ENCODE measurements at places on chromosomes 6 and 20.

DNA sequence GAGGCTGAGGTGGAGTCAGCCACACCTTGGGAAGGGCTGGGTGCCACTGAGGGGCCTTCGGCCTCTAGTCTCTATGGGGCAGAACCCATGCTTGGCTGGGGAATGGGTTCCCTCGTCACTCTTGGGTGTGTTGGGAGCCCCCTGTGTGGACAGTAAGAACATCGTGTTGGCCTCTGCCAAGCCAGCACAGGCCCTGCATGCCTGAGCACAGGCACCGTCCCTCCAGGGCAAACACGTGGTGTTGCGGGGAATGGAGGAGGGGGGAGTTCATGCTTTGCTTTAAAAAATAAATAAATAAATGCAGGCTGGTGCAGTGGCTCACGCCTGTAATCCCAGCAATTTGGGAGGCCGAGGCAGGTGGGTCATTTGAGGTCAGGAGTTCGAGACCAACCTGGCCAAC is 63.0 kb downstream of the EZR start:
- DNase-seq, result no peak

DNA sequence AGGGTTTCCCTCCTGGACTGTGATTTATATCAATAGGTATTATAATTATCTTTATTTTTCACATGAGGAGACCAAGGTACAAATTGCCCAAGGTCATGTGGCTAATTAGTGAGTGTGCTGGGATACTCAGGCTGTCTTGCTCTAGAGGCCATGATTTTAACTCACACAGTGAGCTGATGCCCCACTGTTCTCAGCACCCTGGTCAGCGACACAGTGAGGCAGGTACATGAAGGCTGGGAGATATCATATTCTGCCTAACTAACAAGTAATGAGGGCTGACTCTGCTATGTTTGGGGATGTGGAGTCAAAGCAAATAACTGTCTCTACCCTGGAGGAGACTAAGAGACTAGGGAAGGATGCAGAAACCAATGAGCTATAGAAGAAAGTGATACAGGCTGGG is 501.1 kb downstream of the PTPRT start:
- peak; percentile 3 for DNase-seq

DNA sequence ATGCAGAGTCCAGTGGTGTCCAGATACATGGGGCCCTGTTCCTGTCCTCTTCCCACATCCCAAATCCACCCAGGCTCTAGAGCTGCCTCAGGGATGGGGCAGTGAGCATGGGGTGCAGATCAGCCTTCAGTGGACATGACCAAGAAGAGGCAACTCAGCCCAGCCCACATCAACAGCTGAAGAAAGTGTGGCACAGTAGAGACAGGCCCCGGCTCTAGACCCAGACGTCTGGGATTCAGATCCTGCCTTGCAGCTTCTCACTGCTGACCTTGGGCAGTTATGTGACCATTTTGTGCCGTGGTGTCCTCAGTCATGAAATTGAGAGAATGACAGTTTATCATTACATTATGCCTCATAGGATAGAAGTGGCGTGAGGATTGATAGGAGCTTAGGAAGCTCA is 54.6 kb upstream of the CST7 start:
- DNase-seq, result no peak

GRCh38 chr6:145977881-145978280 is 13.7 kb upstream of the SHPRH start:
- no peak for DNase-seq

DNA sequence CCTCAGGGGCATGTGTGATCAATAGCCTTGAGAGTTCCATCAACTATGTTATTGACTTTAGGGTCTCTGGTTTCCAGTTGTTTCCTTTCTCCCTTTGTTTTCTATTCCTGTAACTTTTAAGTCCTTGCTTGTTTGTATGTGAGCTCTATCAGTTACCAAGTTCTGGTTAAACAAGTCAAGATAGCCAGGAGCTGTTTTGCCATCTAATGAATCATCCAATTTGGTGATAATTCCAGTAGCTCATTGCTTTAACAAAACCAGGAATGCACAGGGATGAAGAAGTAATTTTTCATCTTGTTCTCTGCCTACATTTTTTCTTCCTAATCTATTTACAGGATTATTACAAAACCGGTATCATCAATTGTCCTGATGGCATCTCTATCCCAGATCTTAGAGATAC is 36.5 kb downstream of the KCTD20 start:
- no peak for DNase-seq

DNA sequence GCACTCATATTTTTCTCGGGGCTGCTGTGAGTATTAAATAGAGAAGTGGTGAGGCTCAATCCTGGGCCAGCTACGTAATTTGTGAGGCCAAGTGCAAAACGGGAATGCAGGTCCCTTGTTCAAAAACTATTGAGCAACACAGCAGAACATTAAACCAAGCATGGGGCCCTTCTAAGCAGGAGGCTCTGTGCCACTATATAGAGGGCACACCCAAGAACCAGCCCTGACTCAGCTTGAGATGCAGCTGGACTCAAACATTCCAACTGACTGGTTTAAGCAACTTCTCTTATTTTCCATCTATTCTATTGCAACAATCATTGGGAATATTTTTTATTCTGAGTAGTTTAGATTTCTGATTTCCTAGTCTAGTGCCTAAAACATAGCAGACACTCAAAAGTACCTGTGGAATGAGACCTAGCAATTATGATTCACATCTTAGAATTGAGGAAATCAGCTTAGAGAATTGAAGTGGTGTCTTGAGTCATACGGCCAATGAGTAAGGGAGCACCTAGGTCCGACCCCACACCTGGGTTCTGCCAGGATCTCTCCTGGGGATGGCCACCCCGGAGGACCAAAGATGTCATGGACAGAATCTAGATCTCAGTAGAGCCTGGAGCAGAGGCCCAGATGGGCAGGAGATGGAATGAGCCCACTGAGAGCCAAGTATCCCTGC is 1.3 kb downstream of the SIRPB2 start:
- no peak for DNase-seq

GRCh38 chr6:12334526-12335130 is 44.5 kb downstream of the EDN1 start:
- no peak for DNase-seq

- DNase-seq, result no peak
Observed at GRCh38 chr6:25794784-25795183, 37.1 kb downstream of the SLC17A1 start.

- no peak for DNase-seq
Observed at GRCh38 chr6:32643904-32644303, 6.7 kb downstream of the HLA-DQA1 start.

- DNase-seq, result no peak
Observed at GRCh38 chr20:39268981-39269461, 306.9 kb downstream of the DHX35 start.

DNA sequence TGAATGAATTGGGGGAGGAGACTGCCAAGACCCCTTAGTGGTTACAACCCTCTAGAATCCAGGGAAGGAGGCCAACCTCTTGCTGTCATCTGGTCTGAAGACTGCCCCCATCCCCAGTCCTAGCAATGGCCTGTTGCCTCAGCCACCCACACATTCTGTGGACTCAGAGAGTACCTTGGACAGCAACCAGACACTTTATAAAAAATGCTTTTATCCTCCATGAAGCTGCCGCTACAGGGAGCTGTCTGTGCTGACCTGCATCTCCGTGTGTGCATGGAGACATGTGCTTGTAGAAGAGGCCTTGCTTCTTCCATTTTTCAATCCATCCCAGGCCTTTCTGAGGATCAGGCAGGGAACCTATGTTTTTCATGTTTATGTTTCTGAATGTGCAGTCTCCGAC is 15.2 kb downstream of the CDH22 start:
- DNase-seq, result peak; percentile 78

DNA sequence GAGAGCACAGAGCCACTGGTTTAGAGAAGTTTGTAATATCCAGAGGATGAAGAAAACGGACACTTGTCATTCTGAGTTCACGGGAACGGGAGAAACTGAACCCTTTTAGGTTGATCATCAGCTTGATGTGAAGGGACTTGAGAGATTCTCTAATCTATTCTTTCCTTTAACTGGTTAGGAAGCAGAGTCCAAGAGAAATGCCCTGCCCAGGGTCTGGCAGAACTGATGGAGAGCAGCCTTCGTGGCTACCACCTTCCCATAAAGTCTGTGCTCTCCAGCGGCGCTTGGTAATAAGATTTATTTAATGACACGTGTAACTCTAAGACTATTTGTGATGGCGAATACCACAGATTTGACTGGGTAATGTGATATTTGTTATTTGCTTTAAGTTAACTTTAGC is 36.0 kb downstream of the E2F3 start:
- no peak for DNase-seq

GRCh38 chr6:18302561-18303439 is 38.5 kb upstream of the DEK start:
- no peak for DNase-seq

DNA sequence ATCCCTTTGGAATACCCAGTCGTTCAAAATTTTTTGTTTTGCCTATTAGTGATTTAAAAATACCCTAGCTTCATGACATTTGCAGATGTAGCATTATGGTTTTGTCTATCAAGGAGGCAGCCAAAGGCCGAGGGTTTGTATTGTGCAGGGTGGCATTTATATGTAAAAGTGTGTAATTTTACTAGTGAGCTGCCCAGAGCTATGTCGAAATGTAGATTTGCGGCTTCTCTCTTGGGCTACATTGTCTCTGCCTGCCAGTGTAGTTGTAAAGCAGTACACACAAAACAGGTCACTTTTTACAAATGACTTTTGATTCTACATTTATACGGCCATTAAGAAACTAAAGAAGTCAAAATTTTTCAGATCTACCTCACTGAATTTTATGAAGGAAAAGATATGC is 87.7 kb downstream of the TSHZ2 start:
- DNase-seq, result no peak

DNA sequence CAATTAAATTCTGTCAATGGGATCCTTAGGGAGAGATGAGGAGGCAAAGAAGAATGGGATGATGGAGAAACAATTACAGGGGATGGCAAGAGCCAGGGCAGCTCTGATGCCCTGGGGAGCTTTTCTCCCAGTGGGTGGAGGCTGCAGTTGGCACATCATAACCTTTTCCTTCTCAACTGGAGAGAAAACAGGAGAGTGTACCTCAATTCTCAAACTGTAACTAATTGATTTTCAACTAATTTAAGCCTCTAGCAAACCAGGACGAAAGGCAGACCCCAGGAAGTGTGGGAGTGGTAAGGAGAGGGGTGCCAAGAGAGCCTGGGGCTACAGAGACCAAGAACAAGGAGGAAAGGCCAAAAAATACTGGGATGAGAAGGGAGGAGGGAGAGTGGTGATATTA is 5.7 kb downstream of the BMP5 start:
- DNase-seq, result no peak

DNA sequence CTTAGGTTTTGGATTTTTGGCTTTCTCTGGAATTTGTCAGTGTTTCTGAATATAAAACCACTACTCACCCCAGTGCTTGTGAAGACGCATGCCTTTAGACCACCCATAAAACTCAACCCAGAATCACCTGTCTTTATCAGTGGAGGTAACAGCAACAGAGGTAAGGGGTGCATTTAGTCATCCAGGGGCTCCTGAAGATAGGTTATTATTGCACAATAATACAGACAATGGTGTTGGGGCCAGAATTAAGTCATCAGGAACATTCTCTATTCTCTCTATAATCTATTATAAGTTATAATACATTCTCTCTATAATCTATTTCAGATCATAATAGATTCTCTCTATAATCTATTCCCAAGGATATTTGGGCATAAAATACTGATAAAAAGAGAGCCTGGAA is 100.2 kb upstream of the KCNQ5 start:
- DNase-seq, result no peak

DNA sequence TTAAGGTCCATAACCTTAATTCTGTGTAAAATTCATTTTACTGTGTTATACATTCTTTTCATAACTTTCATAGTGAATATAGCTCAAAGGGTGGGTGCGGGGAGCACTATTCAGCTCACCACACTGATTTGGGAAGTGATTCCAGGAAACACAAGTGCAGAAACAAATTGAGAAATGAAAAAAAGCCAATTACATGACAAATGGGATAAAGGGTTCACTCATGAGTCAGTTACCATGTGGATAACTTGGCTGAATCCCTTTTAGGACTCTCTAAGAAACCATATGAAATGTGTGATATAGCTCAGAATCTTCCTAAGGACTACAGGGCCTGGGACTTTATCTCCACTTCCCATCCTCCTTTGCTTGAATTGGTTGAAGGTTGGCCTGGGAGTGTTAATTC is 3.1 kb upstream of the BTN2A1 start:
- DNase-seq, result no peak

DNA sequence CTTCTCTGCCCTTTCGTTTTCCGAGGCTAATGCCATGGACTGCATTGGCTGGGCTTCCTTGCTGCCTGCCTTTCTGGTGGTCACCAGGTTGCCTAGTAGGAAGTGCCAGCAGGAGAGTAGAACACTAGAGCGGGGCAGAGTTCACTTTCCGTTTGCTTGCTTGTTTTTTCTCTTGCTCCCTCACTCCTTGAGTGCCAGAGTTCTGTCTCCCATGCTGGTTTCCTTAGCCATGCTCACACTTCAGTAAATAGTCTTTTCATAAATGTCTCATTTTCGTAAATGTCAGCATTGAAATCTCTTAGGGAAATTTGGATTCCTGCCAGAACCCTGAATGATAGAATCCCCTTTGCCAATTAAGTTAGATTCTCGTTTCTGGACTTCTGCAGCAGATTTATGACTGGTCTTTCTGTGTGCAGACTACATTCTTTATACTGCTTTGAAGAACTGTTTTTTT is 63.9 kb downstream of the FAM83B start:
- no peak for DNase-seq

GRCh38 chr6:20847904-20848303 is 313.6 kb downstream of the CDKAL1 start:
- DNase-seq, result no peak

- no peak for DNase-seq
Observed at GRCh38 chr6:74269600-74269858, 573.5 kb downstream of the CD109 start.

DNA sequence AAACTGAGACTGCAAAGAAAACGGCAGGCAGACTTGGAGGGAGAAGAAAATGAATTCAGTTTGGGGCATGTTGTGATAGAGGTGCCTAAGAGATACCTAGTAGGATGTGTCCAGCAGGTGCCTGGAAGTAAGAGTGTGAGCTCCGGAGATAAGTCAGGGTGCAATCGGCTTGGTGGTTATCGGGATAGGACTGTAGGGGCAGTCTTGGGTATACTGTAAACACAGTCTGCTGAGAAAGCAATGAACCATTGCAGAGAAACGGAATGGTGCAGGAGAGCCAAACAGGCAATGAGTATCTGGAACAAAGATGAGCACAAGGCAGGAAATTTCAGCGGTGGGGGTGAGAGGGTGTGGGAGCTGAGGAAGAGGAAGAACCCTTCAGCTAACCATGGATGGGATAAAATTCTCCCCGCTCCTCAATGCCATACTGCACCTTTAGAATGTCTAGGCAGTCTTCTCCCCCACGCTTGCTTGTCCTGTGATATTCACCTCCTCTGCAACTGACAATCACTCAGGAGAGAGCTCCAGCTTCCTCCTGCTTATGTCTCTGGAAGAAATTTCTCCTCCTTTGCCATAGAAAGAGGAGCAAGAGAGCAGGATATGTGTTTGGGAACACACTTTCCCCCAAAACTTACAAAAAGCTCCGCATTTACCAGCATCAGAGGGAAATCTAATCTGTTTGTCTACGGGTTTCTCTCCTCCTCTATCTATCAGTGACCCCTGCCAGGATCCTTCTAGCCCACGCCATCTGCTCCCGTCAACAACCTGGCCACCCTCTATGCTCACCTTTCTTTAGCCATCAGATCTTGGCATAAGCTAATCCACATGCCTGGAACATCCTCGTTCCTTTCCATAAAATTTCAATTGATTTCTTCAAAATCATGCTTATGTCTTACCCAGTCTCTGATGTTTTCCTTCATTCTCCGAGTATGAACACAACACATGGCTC is 381.7 kb upstream of the JARID2 start:
- no peak for DNase-seq

- DNase-seq, result no peak
Observed at GRCh38 chr6:42264852-42265390, 47.3 kb upstream of the MRPS10 start.

All from left renal cortex interstitium (tissue), 4 donors.